ENCODE measurements at places on chromosomes 1 and 21.

DNA sequence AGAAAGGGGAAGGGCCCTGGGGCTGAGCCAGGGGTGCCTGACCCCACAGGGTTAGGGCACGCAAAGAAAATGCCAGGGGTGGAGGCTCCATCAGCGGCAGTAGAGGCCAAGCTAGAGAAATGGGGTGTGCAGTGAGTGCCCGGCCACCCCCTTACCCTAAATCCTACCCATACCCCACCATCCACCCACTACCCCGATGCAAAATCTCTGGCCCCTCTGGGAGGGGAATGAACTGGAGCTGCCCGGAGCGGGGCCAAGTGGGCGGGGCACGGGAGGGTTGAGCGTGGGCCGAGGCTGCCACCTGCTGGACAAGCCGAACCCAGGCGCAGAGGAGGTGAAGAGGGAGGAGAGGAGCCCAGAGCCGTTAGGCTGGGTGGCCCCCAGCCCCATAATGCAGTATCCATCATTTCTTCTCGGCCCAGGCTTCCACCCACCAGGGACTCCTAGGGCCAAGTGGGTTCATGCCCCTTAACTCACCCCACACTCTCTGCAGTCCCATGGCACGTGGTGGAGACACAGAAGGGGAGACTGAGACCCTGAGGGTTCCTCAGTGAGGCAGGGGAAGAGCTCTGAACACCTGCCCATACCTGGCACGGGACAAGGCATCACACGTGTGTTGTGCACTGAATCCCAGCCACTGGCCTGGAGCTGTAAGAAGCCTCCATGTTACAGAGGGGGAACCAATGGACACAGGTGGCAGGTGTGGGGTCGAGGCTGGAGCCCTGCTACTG, 1.4 kb upstream of the C1QC start:
- peak; percentile 72 for DNase-seq

DNA sequence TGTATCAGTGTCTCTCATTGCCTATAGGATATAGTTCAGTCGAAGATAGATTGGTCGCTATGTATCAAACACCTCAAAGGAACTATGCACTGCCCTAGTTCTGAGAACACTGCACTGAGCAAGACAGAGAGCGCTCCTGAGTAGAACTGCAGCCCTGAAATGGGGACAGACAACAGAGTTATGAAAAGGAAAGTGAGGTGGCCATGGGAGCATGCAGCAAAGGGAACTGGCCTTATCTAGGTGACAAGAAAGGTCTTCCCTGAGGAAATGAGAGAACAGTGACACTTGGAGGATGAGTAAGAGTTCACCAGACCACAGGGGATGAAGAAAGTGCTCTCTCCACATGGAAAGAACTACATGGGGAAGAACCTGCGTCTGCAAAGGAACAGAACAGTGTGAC, 7.5 kb upstream of the G0S2 start:
- DNase-seq, result no peak

- DNase-seq, result no peak
These were observed 4.5 kb downstream of the BEND5 start for GRCh38 chr1:48772211-48772610.

DNA sequence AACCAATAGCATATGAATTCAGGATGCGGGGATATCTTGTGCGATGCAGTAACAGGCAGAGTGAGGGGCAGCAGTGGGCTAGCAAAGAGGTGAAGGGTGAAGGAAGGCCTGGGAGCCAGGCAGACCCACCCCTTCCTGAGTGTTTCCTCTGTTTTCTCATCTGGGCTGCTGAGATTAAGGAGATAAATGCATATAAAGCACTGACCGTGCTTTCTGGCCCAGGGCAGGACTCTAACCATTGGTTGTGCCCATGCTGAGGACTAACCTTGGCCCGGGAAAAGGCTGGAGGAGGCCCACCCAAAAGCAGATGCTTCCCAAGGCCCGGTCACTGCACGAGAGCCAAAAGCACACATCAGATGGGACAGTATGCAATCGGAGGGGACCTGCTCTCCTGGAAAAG, 87.6 kb downstream of the PSMG1 start:
- no peak for DNase-seq

DNA sequence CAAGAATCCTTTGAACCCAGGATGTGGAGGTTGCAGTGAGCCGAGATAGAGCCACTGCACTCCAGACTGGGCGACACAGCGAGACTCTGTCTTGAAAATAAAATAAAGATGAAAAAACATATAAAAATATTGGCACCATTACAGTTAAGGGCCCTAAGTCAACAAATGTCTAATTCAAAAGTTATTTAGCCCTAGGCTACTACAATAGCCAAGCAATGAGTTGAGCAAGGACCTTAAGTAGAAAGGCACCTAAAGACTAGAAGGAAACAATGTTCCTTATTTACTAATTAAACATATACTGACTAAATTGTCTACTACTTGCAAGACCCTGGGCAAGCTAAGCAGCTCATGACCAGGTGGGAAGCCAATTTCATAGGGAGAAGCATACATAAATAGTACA, 4.1 kb downstream of the PIK3R3 start:
- DNase-seq, result no peak

GRCh38 chr1:185939142-185939541, 205.0 kb downstream of the HMCN1 start:
- no peak for DNase-seq

DNA sequence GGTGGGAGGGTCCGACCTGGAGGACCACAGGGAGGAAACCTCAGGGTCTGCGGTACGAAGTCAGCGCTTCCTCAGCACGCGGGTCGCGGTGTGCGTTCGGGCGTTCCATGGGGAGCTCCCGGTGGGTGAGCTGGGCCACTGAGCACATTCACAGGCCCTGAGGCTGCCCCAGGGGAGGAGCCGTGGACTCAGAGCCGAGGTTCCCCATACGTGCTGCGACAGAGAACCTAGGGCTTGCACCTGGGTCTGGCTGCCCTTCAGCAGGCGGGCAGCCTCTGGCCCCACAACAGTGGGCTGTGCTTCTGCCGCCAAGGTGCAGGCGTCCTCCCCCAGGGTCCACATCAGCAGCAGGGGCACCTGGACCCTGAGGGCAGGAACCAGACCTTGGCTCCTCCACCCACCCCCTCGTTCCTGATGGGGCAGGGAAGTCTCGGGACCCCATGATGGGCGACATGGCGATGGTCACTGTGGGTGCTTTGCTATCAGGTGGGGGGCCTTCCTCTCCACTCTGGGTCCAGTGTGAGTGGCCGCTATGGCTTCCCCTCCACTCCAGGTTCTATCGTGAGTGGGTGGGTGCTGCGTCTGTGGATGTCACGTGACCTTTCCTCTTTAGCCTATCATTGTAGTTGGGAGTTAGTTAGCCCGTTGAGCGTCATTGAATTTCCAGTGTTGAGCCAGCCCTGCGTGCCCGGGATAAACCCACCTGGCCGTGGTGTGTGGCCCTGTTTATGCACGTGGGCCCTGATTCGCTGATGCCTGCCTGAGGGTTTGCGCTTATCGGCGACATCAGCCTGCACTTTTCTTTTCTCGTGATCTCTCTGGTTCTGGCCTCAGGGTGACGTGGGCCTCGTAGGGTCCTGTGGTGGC, 27.9 kb downstream of the FTCD start:
- DNase-seq, result no peak

DNA sequence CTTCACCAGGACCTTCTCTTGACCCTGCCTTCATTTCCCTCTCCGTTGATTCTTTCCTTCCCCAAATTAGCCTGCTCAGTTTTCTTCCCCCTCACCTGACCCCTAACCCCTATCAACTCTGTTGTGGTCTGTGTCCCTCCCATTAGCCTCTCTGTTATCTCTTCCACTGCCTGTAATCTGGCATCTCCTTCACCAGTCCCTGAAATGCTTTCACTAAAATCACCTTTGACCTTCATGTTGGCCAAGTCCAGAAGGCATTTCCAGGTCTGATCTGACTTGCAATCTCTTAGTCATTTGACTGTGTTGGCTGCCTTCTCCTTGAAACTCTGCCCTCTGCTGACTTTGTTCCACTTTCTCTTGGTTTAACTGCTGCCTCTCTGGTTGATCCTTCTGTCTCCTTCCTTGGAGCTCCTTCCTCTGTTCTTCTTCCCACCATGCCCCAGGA, 28.2 kb downstream of the ATP8B2 start:
- DNase-seq, result peak; percentile 46

DNA sequence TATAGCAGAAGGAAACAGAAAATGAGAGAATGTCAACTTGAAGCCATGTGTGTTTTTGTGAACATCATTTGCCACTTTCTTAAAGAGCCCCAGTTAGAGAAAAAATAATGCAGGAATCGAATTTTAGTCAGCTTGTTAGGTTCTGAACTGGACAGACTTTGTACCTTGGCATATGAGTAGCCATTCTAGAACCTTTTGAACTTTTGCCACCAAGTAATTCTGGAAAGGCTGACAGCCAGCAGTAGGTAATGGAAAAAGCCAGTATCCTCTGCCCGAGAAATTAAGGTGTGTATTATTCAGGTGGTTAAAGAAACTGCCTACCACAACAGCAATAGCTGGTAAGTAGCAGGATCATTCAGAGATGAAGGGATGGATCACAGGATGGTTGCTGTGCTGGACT, 20.7 kb downstream of the LRRC8D start:
- DNase-seq, result no peak

- no peak for DNase-seq
These were observed 42.8 kb upstream of the ATF3 start for GRCh38 chr1:212565571-212566305.
